Stimulated activated CD4-positive, alpha-beta T cell treated with anti-CD3 and anti-CD28 coated beads, Interleukin-4, amount 100 ng/mL, for 24 hours (primary cell): ENCODE measurements at places on chromosomes 2 and 18.
A peak's percentile ranks its signal among the peaks of the same experiment; 100 is the strongest.

GRCh38 chr2:114128263-114128662 lies 238.4 kb downstream of the ACTR3 start:
- no peak for DNase-seq

DNA sequence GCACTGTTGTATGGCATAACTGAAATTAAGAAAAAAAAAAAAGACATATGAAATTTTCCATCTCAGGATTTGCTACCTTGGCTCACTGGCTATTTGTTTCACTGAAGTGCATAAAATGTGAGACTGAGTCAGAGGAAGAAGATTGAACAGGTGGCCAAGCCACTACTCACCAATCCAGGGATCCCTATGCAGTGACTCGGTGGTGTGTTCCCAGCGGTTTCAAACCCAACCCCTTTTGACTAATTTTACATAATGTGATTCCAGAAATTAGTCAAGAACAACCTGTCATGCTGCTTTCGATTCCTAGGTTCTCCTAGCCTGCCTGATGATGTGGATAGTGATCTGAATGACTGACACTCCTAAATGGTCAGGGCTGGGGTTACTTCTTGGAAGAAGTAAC lies 77.3 kb downstream of the KLHL14 start:
- DNase-seq, result no peak

DNA sequence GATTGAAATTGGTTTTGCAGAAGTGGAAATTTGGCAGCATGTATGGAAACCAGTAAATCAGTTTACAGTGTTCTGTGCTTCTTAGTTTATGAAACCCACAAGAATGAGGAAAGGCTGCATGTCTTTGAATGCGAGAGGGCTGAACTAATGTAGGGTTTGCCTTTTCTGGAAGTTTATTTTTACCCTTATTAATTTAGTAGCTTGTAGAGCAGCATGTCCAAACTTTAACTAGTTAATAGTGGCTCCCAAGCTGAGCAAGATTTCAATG lies 50.4 kb downstream of the LDLRAD4 start:
- DNase-seq, result no peak

DNA sequence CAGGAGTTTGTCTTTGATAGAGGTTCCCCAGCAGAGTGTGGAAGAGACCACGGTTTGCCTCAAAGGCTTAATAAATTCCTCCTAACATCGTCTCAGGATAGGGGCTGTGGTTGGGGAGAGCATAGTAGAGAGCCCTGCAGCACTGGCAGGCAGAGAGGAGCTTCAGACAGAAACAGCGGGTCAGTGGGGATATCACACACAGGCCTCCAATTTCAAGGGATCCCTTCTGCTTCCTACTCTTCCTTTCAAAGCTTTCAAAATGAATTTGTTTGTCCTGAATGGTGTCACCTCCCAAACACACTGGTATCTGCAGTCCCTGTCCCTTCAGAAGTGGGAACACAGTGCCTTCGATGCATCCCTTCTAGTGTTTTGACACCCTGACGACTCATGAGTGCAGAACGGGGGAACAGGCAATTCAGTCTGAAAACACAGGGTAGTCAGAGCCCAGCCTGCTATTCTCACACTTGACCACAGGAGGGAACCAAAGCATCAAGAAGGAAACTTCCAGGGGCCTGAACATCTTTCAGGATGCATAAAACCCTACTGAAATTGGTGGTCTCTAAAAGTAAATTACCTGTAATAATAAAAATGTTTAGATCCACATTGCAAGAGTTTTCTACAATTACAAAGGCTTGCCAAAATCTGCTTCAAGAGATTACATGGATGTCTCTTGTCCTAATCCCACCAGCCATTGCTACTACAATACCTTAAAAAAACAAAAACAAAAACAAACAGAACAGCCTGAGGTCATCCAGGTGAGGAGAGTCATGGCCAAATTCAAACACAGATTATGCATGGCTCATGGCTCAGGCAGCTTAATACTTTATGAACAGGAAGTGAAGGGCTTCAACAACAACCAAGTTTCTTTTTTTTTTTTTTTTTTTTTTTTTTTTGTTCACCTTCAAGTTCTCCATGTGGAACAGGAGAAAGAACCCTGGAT lies 49.8 kb downstream of the SLC14A2 start:
- peak; percentile 74 for DNase-seq

DNA sequence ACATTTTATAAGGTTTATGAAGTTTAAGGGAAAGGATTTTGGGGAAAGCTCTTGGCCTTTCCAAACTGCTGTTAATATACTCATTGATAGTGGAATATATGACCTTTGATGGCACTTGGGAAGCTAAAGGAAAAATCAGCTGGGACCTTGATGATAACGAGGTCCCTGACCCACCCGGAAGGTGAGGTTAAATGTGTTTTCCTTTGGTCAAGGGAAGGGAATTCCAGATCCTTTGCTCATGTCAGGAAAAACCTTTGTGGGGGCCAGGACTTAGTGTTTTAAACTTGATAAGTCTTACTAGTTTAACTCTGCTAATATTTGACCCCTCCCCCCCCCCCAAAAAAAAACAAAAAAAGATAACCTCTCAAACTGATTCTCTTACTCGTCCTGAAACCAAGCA lies 50.7 kb downstream of the CRIM1 start:
- DNase-seq, result no peak

DNA sequence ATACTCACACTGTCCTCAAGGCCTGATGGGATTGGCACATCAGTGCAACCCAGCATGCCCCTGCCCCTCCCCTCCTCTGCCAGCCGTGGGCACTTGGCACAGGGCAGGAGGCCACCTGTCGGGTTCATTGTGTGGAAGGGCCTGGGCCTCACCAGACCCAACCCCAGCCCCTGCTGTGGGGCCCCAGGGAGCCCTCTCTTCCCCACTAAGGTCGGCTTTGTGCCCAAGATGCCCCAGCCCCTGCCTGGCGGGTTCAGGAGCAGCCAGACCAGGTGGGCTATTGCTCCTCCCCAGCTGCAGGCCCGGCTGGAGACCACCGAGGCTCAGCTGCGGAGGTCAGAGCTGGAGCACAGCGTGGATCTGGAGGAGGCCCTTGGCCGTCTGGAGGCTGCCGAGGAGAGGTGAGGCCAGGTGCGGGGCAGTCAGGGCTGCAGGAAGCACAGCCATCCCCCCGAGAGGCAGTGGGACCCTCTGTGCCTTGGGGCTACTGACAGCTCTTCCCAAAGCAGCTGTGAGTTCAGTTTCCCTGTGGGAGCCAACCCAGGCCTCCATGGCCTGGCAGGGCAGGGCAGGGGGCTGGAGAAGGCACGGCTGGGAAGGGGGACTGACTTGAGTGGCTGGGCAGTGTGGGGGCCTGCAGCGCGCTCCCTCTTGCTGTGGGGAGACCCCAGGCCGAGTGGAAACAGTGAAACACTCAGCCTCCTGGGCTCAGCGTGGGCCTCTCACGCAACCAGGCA lies 16.3 kb downstream of the CROCC2 start:
- no peak for DNase-seq

DNA sequence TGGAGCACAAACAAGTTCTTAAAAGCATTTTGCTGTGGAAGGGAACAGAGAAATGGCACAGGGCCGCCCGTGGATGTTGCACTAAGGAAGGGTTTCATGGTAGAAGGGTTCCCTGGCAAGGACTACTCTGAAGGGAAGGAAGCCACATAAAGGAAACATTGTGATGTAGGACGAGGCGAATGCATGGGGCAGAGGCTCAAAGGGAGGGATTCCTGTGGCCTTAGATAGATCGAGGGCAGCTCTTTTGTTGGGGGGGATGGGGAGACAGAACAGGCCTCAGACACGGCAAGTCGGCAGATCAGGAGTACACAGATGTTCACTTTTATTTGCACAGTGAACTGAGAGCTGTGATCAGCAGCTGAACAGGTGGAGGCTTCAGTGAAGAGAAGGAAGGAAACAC lies 205.4 kb downstream of the SNTG2 start:
- DNase-seq, result no peak

DNA sequence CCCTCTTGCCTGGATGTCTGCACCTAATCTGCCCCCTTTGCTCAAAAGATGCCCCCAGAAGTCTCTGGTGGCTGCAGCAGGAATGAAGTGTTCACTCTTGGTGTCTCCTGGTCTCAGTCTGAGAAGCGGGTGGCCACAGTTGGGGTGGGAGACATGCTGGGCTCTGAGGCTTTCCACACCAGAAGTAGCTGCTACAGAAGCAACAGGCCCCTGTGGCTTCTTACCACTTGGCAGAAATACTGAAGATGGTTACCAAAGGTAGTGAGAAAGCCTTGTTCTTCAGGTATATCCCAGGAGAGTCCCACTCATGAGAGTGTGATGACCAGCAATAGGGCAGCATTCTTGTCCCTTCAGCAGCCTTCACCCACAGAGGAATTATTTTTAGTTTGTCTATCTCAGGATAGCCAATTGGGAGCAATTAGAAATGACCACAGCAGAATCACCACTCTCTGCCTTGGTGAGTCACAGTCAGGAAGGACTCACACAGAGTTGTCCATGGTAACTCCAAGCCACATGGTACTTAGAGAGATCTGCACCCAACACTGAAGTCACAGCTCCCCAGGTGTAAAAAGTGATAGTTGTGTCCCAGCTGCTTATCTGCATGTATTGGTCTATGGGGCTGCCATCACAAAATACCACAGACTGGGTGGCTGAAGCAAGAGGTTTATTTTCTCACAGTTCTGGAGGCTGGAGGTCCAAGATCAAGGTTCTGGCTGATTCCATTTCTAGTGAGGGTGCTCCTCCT lies 169.8 kb upstream of the ID2 start:
- DNase-seq, result no peak

DNA sequence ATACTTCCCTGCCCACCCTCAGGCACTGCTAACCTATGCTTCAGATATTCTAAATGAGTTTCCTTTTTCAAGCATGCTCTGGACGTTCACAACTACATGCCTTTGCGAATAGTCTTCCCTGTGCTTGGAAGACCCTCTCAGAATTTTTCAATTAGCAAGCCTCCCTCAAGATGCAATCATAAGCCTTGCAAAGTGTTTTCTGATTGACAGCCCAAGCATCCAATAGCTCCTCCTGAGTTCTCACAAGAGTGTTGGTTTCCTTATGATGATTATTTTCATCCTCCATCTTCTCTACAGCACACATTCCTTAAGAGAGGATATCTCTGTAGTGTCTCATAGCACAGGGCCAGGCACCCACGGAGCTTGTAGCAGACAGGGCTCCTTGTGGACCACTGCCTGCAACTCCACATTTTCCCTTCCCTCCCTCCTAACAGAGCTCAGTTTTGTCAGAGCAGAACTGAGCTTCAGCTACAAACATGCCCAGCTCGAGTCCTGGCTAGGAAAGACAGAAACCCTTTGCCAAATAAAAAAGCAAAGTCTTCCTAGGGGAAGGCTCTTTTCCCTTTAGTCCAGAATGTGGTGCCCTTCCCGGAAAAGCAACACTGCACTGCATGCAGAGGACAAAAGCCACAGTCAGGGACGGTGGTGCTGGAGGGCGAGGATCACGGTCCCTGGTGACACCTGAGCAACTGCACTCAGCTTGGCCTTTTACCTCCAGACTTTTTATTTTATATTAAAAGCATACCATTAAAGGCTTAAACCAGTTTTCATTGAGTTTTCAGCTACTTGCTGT lies 819.8 kb upstream of the ID2 start:
- no peak for DNase-seq

DNA sequence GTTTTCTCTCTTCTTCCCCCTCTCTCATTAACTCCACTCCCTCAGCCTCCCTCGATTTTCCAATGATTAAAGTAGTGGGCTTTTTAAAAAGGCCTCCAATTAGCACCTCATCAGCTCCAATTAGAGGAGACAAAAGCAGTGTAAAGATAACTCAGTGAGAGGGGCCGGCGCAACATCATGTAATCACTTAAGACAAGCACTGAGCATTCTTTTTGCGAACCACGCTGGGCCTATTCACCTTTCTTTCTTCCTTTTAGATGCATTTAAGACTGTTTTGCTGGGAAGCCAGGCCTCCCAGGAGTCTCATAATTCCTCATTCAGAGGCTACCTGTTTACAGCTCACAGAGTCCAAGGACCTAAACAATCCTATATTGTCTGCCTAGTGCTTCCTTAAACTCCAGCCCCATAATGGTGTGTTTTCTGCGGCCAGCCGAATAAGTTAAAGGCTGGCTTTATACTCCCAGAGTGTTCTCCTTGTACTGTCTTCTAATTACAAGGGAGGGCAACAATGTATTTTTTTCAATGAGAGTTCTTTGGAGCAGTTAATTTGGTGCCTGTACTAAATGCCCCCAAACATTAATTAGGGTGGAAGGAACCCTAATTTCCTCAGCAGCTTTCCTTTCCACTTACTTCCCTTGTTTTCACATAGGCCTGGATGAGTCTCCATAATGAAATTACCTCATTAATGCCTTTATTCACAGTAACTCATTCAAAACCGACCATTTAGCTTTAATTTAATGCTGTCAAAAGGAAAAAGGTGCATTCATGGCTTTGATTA lies 28.0 kb upstream of the LMAN1 start:
- no peak for DNase-seq

GRCh38 chr2:43426305-43427031 lies 169.4 kb downstream of the THADA start:
- peak; percentile 77 for DNase-seq

DNA sequence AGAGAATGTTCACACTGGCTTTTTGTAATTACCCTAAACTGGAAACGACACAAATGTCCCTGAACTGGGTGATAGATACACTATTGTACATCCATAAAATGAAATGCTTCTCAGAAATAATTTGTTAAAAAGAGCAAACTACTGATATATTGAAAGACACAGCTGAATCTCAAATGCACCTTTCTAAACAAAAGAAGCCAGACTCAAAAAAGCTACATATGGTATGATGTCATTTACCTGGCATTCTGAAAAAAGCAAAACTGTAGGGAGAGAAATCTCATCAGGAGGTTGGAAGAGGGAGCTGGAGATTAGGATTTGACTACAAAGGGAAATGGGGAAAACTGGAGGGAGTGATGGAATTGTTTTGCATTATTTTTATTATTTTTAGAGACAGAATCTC lies 12.0 kb downstream of the SLC38A11 start:
- no peak for DNase-seq

GRCh38 chr2:1995987-1996386 lies 251.7 kb upstream of the PXDN start:
- DNase-seq, result no peak
